ENCODE measurements at places on chromosomes 12 and 14. TPM values are rescaled to one million over a fixed set of nuclear protein-coding genes. Genes with fewer than 3 reads are reported as not detected.

Gene KLHL33
- total RNA-seq = 0.08 TPM

Gene CABP1
- not detected for total RNA-seq

Gene C12orf54
- total RNA-seq = not detected

Gene RBM19
- 38.3 TPM for total RNA-seq

Gene TAS2R42
- total RNA-seq = not detected

Gene ATF1
- total RNA-seq = 17.3 TPM

GRCh38 chr12:6104027-6104426, 20.4 kb downstream of the VWF start:
- DNase-seq = no peak

DNA sequence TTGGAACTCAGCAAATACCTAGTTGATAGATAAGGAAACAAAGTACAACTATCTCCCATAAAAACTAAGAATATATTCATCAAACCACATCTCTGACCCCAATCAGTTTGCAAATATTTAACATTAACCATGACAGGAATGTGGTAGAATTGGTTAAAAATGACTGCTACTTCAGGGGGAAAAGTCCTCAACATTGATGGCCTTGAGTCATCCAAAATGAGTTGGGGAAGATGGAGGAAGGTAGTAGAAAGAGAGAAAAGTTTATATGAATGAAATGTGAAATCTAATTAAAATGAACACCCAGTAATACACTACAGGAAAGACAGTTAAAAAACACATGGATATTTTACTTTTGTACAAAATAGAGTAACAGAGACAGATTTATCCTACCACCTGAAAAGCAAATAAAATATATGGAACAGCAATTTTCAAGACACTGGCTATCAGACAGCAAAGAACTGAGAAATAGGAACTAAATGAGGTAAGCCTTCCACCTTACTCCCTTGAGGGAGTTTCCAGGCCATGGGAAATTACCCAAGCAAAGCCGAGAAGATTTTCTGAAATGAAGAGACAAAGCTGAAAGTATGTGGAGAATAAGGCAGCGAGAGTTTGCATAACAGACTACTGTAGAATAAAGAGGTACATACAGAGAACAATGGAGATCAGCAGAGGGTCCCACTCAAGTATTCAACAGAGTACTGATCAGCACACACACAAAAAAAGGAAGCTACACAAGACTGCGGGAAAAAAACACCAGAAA, 49.6 kb downstream of the TC2N start:
- DNase-seq = no peak

DNA sequence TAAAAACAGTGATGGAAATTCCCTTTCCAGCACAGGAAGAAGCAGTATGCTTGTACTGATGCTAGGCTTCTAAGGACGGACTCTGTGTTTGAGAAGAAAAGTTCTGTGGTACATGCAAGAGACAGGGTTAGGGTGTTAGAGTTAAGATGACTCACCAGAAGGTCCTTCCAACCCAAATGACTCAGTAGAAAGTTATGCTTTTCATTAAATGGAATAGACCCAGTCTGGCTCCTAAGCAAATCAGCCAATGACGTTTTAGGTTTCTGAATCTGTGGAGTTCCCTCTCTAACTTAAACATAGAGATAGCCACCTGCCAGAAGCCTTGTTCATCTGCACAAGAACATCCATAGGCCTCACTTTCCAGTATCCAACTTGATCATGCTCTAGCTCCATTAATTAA, 5.7 kb downstream of the PTHLH start:
- peak; percentile 94 for DNase-seq

DNA sequence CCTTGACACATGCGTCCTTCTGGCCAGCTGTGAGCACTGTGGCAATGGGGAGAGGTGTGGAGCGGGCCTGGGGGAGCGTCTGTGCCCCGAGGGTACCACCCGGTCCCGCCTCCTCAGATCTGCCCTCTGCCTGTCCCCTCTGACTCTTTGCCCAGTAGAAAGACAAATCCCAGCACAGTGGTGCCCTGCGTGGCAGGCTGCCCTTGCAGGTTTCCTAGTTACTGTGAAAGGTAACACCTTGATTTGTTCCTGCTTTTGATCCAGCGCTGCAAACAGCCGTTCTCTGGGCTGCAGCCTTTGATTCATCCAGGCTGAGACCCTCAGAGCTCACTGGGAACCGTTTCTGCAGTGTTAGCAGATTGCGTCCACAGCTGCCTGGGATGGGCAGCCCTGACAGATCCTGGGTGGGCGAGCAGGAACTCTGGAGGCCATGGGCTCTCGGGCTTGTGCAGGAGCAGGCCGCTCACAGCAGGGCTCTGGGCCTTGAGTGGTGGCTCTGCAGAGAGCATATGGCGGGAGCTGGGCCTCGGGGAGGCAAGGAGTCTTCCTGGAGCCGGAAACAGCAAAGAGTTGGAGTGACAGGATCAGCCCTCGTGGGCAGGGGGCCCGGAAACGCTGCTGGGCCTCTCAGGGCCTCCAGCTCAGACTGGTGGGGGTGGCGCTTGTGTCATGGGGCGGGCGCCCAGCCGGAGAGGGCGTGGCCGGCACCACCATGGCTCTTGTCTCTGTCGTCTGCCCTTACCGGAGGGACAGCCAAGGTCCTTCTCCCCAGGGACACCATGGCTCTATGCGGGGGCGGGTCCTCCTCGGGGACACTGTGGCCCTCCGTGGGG, 16.6 kb downstream of the FBRSL1 start:
- no peak for DNase-seq

DNA sequence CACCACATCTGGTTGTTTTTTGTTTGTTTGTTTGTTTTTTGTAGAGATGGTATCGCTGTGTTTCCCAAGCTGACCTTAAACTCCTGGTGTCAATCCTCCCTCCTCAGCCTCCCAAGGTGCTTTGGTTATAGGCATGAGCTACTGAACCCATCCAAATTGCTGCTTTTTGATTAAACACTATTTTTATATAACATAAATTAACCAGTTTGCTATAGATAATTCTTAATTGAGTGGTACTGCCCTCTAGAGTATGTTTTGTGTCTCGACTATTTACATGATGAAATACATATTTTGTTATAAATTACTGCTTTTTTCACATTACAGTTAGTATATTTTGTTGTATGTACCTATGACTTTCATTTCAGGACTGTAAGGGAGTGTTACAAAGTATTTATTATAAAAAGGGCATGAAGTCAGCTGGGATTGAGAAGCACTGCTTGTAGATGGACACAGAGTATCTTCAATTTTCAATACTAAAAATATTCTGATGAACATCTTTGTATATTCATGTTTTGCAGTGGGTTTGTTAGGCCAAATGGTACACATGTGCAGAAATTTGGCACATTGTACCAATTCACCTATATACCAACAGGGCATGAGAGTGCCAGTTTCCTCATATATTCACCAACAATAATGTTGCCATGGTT, 14.9 kb upstream of the SCAF11 start:
- DNase-seq = no peak

GRCh38 chr12:15834575-15834974, 45.4 kb upstream of the EPS8 start:
- DNase-seq = no peak

- DNase-seq = no peak
Observed at GRCh38 chr12:125071456-125071855, 6.2 kb downstream of the AACS start.

- no peak for DNase-seq
Observed at GRCh38 chr12:40988355-40988754, 199.8 kb upstream of the PDZRN4 start.

DNA sequence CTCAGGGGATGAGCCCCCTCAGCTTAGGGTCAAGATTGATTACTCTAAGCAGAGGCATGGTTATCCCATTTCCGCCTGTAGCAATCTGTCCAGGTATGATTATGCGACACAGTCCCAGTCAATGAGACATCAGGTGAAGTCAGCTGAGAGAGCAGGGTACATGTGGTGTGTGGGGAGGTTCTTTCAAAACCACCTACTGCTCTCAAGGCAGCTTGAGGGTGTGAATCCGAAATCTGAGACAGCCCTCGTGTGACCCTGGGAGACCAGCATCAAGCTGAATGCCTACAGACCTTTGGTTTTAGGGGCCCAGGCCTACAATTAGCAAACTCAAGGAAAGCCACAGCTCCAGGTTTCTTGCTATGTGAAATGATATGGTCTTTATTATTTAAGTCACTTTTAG, 275.7 kb downstream of the ITPR2 start:
- DNase-seq = no peak

- no peak for DNase-seq
Observed at GRCh38 chr12:12804011-12804410, 9.1 kb upstream of the DDX47 start.

GRCh38 chr12:69338120-69338859, 9.9 kb upstream of the LYZ start:
- no peak for DNase-seq

- no peak for DNase-seq
Observed at GRCh38 chr12:21265932-21266331, 68.8 kb downstream of the SLCO1A2 start.

DNA sequence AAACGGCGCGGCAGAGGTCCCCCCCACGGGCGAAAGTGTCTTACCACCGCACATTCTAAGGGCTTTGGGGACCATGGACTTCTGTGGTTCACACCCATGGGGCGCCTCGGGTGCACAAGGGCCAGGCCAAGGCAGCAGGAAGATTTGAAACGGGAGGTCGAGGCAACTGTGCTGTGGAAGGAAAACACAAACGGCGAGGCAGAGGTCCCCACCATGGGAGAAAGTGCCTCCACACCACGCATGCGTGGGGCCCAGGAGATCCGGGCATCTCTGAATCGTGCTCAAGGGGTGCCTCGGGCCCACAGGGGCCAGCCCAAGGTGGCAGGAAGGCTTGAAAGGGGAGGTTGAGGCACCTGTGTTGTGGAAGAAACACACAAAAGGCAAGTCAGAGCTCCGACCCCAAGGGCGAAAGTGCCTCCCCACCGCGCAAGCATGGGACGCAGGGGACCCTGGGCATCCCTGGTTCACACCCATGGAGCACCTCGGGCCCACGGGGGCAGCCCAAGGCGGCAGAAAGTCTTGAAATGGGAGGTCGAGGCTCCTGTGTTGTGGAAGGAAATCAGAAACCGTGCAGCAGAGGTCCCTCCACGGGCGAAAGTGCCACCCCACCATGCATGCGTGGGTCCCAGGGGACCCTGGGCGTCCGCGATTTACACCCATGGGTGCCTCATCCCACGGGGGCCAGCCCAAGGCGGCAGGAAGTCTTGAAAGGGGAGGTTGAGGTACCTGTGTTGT, 371.0 kb downstream of the ALG10 start:
- DNase-seq = no peak

- no peak for DNase-seq
Observed at GRCh38 chr12:40945772-40946171, 242.3 kb upstream of the PDZRN4 start.

DNA sequence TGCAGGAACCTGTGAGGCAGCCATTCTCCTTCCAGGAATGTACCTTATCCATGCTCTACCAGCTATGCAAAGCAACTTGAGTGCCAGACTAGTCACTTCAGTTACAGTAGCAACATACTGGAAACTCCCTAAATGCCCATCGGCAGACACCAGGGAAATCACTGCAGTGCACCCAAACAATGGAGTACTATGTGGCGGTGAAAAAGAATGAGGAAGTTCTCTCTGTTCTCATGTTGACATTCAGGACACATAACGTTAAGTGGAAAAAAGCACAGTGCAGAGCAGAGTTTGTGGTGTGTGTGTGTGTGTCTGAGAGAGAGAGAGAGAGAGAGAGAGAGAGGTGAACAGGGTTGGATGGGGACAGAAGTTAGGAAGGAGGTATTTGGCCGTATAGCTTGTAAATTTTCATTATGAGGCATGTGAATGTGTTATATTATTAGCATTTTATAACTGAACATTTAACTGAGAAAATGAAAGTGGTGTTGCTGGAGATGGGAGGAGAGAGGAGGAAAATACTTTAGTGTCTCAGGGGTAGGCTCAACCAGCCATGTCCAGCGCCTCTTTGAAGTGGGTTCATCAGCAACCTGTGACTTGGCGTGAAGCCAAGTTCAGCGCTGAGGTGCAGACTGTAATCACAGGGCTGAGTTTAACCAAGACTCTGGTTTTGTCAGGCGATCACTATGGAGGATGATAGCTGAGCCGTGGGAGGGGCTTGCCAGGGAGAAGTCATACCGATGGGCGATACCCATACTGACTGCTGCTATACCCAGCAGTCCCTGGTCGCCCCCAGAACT, 17.3 kb downstream of the TNFAIP2 start:
- peak; percentile 86 for DNase-seq

DNA sequence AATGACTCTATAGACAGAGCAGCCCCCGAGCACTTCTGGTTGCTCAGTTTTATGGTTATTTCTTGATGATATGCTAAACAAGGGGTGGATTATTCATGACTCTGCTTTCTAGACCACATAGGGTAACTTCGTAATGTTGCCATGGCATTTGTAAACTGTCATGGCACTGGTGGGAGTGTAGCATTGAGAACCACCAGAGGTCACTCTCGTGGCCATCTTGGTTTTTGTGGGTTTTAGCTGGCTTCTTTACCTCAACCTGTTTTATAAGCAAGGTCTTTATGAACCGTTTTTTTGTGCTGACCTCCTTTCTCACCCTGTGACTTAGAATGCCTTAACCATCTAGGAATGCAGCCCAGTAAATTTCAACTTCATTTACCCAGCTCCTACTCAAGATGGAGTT, 1036.2 kb upstream of the FLRT2 start:
- DNase-seq = no peak

GRCh38 chr12:105939181-105939721, 199.5 kb downstream of the NUAK1 start:
- DNase-seq = no peak

GRCh38 chr12:60255044-60255443, 659.2 kb downstream of the SLC16A7 start:
- DNase-seq = no peak

GRCh38 chr14:50520947-50521815, 11.2 kb downstream of the MAP4K5 start:
- DNase-seq = no peak

GRCh38 chr12:67504026-67504425, 144.5 kb upstream of the DYRK2 start:
- DNase-seq = no peak

DNA sequence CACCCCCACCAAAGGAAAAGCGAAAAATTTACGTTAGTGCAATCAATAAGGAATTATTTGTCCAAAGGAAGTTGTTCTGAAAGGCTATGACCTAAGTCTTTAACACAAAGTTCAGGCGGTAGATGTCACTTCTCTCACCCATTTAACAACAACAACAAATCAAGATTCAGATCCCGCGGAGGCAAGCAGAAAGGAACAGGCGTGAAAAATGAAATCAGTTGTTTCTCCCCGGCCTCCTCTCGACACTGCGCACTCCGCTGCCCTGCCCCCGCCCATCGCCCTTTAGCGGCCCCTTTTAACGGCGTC, 1.4 kb downstream of the DENND5B start:
- no peak for DNase-seq

Measured in kidney epithelial cell (primary cell).